ENCODE measurements at places on chromosomes 2 and 18. TPM values are rescaled to one million over a fixed set of nuclear protein-coding genes. Genes with fewer than 3 reads are reported as not detected.

Gene PTPRN
- total RNA-seq = 1.7 TPM

GRCh38 chr2:31138037-31138962 lies at the start of gene GALNT14:
TSS of gene GALNT14 (minus strand) at chr2:31138440. CDS start at chr2:31138086, 354 bp downstream.
- peak; percentile 64 for DNase-seq

GRCh38 chr2:196591004-196591403 lies 48.5 kb upstream of the CCDC150 start:
- no peak for DNase-seq

Gene FTCDNL1
- total RNA-seq = 2.2 TPM

Gene ONECUT2
- total RNA-seq = 0.02 TPM

GRCh38 chr18:54717673-54718407 lies 110.4 kb upstream of the RAB27B start:
- DNase-seq = peak; percentile 49

Gene NFATC1
- total RNA-seq = 86.0 TPM

DNA sequence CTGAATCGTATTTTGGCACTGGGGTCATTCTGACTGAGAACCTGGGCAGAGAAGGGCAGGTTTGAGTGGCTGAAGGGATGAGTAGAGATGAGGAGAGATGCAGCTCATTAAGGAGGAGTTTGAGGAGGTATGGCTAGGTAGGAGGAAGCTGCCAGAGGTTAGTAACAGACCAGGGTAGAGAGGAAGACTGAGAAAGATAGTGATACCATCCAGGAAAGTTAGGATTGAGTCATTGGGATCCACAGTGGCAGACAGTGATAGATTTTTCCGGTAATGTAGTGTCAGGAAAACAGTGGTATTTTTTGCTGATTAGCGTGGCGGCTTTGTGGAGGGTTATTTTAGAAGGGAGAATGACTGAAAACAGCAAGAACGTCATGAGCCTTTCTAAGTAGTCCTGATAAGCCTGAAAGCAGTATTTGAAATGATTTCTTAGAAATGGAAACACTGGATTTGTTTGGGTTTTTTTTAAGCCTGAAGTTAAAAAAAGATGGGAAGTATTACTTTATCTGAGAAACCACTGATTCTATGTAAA lies 65.6 kb upstream of the STON1 start:
- DNase-seq = no peak

Gene RTTN
- 31.4 TPM for total RNA-seq

DNA sequence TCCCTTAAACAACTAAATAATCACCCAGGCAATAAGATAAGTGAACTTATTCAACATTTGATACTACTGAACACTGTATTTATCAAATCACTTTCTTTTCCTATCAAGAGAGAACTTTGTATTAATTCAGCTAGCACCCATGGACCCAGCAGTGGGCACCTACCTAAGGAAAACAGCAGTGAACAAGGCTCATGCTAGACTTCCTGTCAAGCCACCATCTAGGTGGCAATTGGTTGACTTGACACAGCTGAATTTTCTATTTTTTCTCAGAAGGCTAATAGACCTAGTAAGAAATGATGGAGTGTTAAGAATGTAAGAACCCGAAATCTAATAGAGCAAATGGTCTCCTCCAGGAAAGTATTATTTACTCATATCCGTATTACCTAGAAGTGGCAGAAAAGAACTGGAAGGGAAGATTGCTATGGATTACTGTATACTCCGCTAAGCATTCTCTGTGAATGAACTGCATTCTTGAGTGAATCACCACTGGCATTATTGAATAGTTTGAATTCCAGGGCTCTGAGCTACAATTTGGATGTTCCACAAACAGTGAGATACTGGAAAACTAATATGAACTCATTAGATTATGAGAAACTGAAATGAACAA lies 988.2 kb upstream of the CDH2 start:
- DNase-seq = no peak

DNA sequence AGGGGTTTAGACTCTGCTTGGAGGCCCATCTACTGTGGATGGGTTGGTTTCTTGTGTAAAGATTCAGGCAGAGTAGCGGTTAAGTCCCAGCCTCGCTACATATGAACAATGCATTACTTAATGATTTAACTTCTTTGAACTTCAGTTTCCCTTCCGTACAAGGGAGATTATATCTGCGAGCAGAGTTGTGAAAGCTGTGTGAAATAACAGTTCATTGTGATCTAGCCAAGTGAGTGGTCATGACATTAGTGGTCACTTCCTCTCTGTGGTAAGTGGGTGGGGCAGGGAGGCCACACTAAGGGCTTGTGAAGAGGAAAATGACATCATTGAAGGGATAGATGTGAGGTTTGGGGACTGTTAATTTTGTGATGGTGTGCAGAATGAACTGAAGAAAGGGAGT lies 14.1 kb upstream of the MEX3C start:
- peak; percentile 67 for DNase-seq

Gene TET3
- total RNA-seq = 18.6 TPM

Gene FABP1
- total RNA-seq = not detected

Gene IL36RN
- not detected for total RNA-seq

DNA sequence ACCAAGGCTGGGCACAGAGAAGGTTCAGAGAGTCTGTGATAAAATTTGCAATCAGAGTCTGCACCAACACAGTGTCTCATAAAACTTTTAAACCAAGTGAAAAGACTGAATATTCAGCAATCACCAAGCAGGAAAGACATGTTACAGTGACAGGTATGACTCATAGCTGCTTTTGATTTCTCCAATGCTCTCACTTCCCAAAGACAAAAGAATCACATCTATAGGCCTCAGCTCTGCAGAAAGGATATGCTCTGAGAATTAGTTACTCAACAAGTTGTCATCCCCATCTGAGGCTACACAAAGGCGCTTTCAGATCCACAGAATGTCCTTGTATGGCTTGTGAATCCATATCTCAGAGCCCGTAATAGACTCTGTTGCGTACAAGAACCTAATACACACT lies 92.5 kb downstream of the KCNF1 start:
- no peak for DNase-seq

DNA sequence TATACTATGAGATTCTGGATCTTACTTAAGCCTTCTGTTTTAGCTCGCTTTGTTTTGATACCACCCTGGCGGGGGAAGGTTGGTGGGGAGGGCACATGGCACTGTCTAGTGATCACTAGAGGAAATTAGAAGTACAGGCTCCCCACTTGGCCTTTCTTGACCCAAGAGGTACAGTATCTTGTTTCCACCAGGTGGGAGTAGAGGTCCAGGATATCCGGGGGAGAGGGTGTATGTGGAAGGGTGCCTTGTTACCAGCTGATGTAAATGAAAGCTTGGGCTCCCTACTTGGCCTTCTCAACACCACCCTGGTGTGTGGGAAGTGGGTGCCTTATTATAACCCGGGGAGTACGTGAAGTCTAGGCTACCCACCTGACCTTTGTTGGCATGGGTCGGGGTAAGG lies 7.5 kb downstream of the GALNT1 start:
- DNase-seq = peak; percentile 39

- no peak for DNase-seq
Measured at GRCh38 chr2:101124643-101125366, 26.4 kb downstream of the TBC1D8 start.

Gene LYG2
- total RNA-seq = not detected

GRCh38 chr2:29024882-29025430 lies 43.9 kb downstream of the TOGARAM2 start:
- no peak for DNase-seq
